Ureter (tissue), 1 donor: ENCODE measurements at places on chromosomes 16 and 17. TPM values are rescaled to one million over a fixed set of nuclear protein-coding genes. Genes with fewer than 3 reads are reported as not detected.
A peak's percentile ranks its signal among the peaks of the same experiment; 100 is the strongest.

TMC7 gene
- 18.6 TPM for total RNA-seq

SECTM1 gene
- 12.6 TPM for total RNA-seq

GRCh38 chr16:71837150-71837549 lies 8.6 kb upstream of the ATXN1L start:
- DNase-seq: no peak

- DNase-seq: no peak
Observed at GRCh38 chr17:65402513-65403496, 158.6 kb downstream of the AXIN2 start.

DVL2 gene
- total RNA-seq: 38.4 TPM

- no peak for DNase-seq
Observed at GRCh38 chr17:6534846-6535514, 21.4 kb downstream of the PITPNM3 start.

- no peak for DNase-seq
Observed at GRCh38 chr17:43888548-43888947, 18.8 kb downstream of the MPP2 start.

SMIM36 gene
- total RNA-seq: not detected

DNA sequence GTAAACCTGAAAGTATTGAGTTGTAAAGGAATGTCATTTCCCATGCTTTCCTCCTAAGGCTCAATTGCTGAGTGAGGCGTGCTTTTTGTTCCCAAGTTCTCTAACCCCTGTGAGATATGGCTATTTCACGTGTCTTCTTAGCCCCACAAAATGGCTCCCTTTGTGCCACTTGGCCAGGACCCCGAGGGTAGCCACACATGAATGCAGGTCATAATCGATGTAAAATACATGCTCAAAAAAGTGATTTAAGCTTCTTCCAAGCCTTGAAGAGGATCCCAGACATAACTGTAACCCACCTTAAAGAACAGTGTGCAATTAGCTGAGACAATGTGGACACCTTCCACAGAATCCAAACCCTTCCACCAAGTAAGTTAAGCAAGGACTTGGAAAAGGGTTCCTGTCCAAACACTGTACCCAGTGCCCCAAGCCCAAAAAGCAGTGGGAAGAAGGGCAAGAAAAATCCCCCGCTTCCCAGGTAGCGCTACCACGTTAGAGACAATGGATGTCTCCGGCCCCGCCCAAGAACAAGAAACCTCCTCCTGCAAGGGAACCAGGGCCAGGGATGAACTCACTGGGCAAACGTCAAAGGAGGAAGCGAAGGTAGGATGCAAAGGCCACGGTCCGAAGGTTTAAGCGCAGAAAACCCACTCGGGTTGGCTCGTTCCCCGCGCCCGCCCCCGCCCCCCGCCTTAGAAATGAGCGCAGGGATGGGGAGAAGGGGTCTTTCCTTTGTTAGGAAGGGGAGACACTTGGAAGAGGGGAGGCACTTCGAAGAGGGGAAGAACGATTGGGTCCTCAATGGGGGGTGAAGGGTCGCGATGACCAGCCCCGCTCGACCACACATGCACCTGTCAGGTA lies 1.2 kb downstream of the JPT1 start:
- no peak for DNase-seq

DNA sequence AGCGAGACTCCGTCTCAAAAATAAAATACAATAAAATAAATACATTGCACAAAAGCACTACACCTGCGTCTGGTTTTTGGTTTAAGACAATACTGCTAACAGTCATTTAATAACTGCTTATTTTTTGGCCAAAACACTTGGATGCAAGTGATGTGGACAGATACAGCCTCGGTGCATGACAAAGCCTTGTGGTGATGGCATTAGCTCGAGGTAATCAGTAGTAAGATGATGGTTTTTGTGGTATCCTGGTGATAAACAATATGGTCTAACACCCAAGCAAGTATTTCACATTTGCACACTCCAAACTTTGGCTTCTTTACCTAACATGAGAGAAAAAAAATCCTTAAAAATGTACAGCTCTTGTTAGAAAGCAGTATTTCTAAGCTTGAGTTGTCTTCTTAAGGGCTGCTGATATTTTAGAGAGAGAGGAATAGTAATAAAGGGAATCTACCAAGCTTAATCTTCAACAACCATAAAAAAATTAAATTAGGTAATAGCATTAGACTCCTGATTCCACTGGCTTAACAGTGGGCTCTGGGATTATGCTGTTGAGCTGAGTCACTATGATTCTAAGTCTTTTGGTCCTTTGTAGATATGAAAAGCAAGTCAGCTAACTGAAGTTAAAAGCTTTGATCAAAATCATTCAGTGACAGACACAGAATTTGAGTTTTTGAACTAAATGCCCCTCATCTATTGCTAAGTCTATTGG lies 111.1 kb downstream of the VPS53 start:
- no peak for DNase-seq

SOX8 gene
- total RNA-seq: 0.73 TPM

- peak; percentile 93 for DNase-seq
Observed at GRCh38 chr16:70428178-70428998, 10.5 kb downstream of the ST3GAL2 start.
